Pancreas (tissue), 10 donors: ENCODE measurements at places on chromosomes 4 and X. TPM values are rescaled to one million over a fixed set of nuclear protein-coding genes. Genes with fewer than 3 reads are reported as not detected.

- no peak overlapping the region for H3K27ac ChIP-seq
- H3K4me3 ChIP-seq = no peak overlapping the region
- no peaks in the 10 kb centered on the region for H3K27me3 ChIP-seq
- H3K36me3 ChIP-seq = no peaks in the 10 kb centered on the region
- no peak for DNase-seq
- no peaks in the 10 kb centered on the region for H3K4me1 ChIP-seq
Observed at GRCh38 chr4:48119646-48120045, 14.4 kb downstream of the TXK start.

- no peaks in the 10 kb centered on the region for H3K36me3 ChIP-seq
- no peak overlapping the region for H3K4me3 ChIP-seq
- no peak overlapping the region for H3K27ac ChIP-seq
- no peak for DNase-seq
- H3K27me3 ChIP-seq = no peaks in the 10 kb centered on the region
- H3K4me1 ChIP-seq = no peaks in the 10 kb centered on the region
Observed at GRCh38 chr4:55722132-55722531, 86.0 kb upstream of the NMU start.

GRCh38 chr4:82797405-82798111 lies 1.0 kb downstream of the SCD5 start:
- no peaks in the 10 kb centered on the region for H3K4me1 ChIP-seq
- H3K27ac ChIP-seq = peak overlapping the region; percentile 38
- no peaks in the 10 kb centered on the region for H3K36me3 ChIP-seq
- peak overlapping the region; percentile 79 for H3K4me3 ChIP-seq
- peak; percentile 44 for DNase-seq

- H3K4me1 ChIP-seq = no peaks in the 10 kb centered on the region
- H3K36me3 ChIP-seq = no peaks in the 10 kb centered on the region
- no peaks in the 10 kb centered on the region for H3K27me3 ChIP-seq
- H3K27ac ChIP-seq = no peak overlapping the region
- no peak for DNase-seq
- no peak overlapping the region for H3K4me3 ChIP-seq
Observed at GRCh38 chr4:4666187-4666586, 124.3 kb upstream of the STX18 start.

GRCh38 chr4:5157791-5158770 lies 106.8 kb downstream of the STK32B start:
- no peak overlapping the region for H3K27ac ChIP-seq
- H3K4me3 ChIP-seq = no peak overlapping the region
- H3K27me3 ChIP-seq = no peaks in the 10 kb centered on the region
- H3K36me3 ChIP-seq = no peaks in the 10 kb centered on the region
- no peaks in the 10 kb centered on the region for H3K4me1 ChIP-seq

DNA sequence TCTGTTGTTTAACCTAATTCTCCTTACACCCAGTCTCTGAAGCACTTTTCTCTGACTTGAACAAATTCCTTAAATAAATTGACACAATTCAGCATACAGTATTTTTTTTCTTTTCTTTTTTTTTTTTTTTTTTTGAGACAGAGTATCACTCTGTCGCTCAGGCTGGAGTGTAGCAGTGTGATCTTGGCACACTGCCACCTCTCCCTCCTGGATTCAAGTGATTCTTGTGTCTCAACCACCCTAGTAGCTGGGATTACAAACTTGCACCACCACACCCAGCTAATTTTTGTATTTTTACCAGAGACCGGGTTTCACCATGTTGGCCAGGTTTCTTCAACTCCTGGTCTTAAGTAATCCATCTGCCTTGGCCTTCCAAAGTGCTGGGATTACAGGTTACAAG lies 1498.1 kb upstream of the PCDH10 start:
- no peaks in the 10 kb centered on the region for H3K27me3 ChIP-seq
- no peak overlapping the region for H3K4me3 ChIP-seq
- no peaks in the 10 kb centered on the region for H3K4me1 ChIP-seq
- no peak overlapping the region for H3K27ac ChIP-seq
- no peak for DNase-seq

The MCF2 gene
- total RNA-seq = 0.05 TPM

DNA sequence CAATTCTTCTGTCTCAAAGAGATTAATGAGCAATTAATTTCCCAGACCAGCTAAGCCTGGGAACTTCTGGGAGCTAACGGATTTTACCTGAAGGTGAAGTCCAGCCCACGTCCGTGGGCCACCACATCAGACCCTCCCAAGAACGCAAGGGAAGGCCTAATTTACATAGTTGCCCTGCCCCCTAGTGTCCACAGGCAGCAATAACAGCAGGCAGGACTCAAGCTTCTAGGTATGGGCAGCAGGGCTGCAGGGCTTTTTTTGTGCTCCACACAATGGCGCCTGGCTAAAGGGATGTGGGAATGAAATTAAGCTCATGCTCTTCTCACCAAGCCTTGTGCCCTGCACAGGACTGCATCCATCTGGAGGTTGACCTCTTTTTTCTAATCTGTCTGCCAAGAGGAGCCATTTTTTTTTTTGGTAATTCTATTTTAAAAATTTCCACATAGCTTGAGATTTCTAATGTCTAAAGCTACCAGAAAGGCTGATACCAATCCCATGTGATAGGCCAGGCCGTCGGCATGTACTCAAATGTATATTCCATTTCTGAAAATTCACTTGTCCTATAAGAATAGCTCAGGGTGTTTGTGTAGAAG lies 111.9 kb upstream of the TMEM164 start:
- H3K4me1 ChIP-seq = no peaks in the 10 kb centered on the region
- DNase-seq = peak; percentile 17
- H3K4me3 ChIP-seq = no peak overlapping the region
- H3K36me3 ChIP-seq = no peaks in the 10 kb centered on the region

DNA sequence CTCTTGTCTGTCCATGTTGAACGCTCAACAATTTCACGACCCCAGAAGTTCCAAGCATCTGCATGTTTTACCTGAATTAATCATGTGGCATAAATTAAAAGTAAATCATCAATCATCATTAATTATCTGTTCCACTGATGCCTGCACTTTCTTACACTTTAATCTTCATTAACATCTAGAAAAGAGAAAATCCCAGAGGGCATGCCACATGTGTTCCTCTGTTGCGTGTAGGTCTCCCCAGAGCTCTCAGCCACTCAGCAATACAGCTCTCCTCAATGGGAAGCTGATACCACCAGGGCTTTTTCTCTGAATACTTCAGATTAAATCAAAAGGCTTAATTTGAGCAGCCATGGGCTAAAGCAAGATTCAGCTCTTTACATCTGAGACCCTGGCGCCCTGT lies 722.4 kb upstream of the TENM3 start:
- H3K4me1 ChIP-seq = no peaks in the 10 kb centered on the region
- no peak overlapping the region for H3K4me3 ChIP-seq
- no peak for DNase-seq
- no peak overlapping the region for H3K27ac ChIP-seq
- H3K27me3 ChIP-seq = no peaks in the 10 kb centered on the region

- DNase-seq = no peak
- peaks cover 15% of the 10 kb centered on the region for H3K4me1 ChIP-seq
- no peak overlapping the region for H3K4me3 ChIP-seq
- H3K27ac ChIP-seq = no peak overlapping the region
- no peaks in the 10 kb centered on the region for H3K36me3 ChIP-seq
- H3K27me3 ChIP-seq = no peaks in the 10 kb centered on the region
Observed at GRCh38 chrX:30572678-30573077, 4.9 kb downstream of the TASL start.

DNA sequence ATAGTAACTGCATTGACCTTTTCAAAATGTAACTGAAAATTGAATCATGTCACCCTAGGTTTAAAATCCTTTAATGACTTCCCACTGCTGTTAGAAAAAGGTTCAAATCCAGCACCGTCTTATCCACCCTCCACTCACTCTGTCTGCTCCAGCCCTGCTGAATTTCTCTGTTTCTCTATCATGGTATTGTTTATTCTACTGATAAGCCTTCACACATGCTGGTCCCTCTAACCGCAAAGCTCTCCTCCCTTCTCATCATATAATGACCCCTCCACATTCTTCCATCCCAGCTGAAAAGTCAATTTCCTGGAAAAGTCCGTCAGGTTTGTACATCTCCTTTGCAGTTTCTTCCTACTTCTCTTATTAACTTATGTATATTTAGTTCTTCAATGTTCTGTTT lies 389.2 kb upstream of the F9 start:
- no peaks in the 10 kb centered on the region for H3K36me3 ChIP-seq
- no peaks in the 10 kb centered on the region for H3K27me3 ChIP-seq
- no peak for DNase-seq
- H3K4me1 ChIP-seq = no peaks in the 10 kb centered on the region
- no peak overlapping the region for H3K27ac ChIP-seq

- H3K4me3 ChIP-seq = no peak overlapping the region
- no peaks in the 10 kb centered on the region for H3K4me1 ChIP-seq
- DNase-seq = no peak
Observed at GRCh38 chr4:52372269-52372668, 286.8 kb downstream of the USP46 start.

DNA sequence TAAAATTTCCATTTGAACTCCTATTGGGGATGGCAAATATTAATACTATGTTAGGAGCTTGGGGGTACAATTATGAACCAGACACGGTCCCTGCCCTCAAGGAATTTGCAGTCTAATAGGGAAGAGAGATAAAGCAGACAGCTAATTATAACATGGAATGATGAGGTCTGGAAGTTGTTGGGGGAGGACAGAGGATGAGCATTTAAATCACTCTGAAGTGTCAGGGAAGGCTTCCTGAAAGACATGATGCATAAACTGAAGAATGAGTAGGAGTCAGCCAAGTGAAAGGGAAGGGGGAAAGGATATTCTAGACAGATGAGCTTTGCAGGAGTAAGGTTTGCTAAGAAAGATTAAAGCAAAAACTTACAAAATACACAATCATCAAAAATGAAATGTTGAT lies 15.9 kb downstream of the PLAC1 start:
- no peak overlapping the region for H3K27ac ChIP-seq
- no peak for DNase-seq
- H3K4me3 ChIP-seq = no peak overlapping the region
- no peaks in the 10 kb centered on the region for H3K36me3 ChIP-seq
- H3K27me3 ChIP-seq = no peaks in the 10 kb centered on the region
- no peaks in the 10 kb centered on the region for H3K4me1 ChIP-seq

The GALNTL6 gene
- total RNA-seq = 0.13 TPM

GRCh38 chr4:139245590-139245989 lies 34.4 kb downstream of the MGARP start:
- H3K4me1 ChIP-seq = no peaks in the 10 kb centered on the region
- no peaks in the 10 kb centered on the region for H3K27me3 ChIP-seq
- no peaks in the 10 kb centered on the region for H3K36me3 ChIP-seq
- H3K4me3 ChIP-seq = no peak overlapping the region
- DNase-seq = no peak
- H3K27ac ChIP-seq = no peak overlapping the region

The SUPT20HL2 gene
- total RNA-seq = not detected

DNA sequence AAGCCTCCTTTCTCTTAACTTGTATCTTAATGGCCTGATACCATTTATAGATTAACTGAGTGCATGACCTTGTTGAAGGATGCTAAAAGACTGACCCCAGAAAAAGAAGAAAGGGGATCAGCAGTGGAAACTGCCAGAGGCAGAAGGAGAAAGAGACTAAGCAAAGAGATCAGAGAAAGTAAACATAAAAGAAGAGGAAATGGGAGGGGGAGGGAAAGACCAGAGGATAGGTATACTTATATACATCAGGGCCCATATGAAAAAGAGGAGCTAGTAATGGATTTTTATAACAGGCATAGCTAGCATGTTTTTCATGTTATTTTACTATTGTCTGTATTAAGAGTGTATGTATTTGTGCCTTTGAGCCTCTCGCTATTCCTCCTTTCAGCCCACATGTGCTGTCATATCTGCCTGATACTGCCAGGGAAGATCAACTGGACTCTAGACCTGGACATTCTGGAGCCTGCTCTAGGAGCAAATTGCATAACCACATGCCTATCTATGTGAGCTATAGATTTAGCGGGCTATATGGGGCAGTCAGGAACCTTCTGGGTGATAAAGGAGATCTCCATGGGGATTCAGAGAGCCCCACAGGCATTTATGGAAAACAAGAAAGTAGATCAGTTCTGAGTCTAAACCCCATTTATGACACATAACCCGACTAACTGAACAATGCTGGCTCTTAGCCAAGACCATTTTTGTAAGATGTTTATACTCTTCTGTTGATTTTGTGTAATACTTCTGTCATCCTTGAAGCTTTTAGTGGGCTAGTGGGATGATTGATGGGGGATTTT lies 13.4 kb upstream of the SNX12 start:
- H3K27me3 ChIP-seq = no peaks in the 10 kb centered on the region
- no peak overlapping the region for H3K4me3 ChIP-seq

- H3K27ac ChIP-seq = no peak overlapping the region
- no peak overlapping the region for H3K4me3 ChIP-seq
Observed at GRCh38 chr4:184548316-184548647, 73.9 kb upstream of the IRF2 start.

The COL4A6 gene
- total RNA-seq = not detected

The NPY2R gene
- not detected for total RNA-seq

- no peaks in the 10 kb centered on the region for H3K36me3 ChIP-seq
- no peak for DNase-seq
- H3K4me1 ChIP-seq = no peaks in the 10 kb centered on the region
- no peak overlapping the region for H3K4me3 ChIP-seq
- H3K27me3 ChIP-seq = no peaks in the 10 kb centered on the region
- H3K27ac ChIP-seq = no peak overlapping the region
Observed at GRCh38 chr4:179130122-179130714, 1688.0 kb upstream of the AGA start.

GRCh38 chr4:17811078-17811603 lies 362 bp downstream of the NCAPG start:
- no peak overlapping the region for H3K27ac ChIP-seq
- H3K36me3 ChIP-seq = no peaks in the 10 kb centered on the region
- H3K27me3 ChIP-seq = no peaks in the 10 kb centered on the region
- no peak for DNase-seq

The GLRA2 gene
- not detected for total RNA-seq

DNA sequence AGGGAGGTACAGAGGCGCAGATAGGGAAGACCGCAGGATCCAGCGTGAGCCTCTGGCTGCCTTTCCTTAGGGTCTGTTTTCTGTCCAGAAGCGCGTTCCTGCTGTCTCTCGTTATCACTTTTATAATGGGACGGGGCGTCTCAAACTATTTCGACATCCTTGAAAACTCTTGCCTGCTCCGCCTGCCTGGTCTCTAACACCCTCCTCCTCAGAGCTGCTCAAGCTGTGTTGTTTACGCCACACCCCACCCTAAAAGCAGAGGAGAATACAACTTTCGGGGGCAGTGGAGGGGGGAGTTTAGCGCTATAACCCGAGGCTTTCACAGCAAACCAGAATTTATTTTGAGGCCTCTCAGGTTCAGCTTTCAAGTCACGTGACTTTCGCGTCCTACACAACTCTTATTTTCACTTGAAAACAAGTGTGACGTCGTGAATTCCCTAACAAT lies 646 bp upstream of the FAM3A start:
- H3K27ac ChIP-seq = peak overlapping the region; percentile 70
- no peaks in the 10 kb centered on the region for H3K27me3 ChIP-seq
- H3K36me3 ChIP-seq = no peaks in the 10 kb centered on the region
- H3K4me3 ChIP-seq = peak overlapping the region; percentile 67
- no peak for DNase-seq
- no peaks in the 10 kb centered on the region for H3K4me1 ChIP-seq

DNA sequence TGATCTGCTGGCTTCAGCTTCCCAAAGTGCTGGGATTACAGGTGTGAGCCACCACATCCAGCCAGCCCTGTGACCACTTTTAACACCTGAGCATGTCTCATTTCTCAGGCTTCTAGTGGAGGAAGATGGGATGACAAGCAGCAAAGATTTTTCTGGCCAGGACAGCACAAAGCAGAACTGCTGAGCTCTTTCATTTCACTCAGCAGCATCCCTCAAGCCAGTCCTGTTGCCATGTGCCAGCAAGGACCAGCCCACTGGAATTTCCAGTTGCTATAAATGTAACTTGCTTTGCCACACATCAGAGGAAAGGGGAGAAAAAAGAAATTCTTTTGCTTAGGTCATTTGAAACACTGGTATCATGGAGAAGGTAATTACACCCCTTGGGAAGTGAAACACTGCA lies 75.9 kb downstream of the SLC9A7 start:
- no peaks in the 10 kb centered on the region for H3K4me1 ChIP-seq
- DNase-seq = no peak
- no peak overlapping the region for H3K4me3 ChIP-seq
- no peak overlapping the region for H3K27ac ChIP-seq
